ENCODE measurements at places on chromosomes 12 and 14.

DNA sequence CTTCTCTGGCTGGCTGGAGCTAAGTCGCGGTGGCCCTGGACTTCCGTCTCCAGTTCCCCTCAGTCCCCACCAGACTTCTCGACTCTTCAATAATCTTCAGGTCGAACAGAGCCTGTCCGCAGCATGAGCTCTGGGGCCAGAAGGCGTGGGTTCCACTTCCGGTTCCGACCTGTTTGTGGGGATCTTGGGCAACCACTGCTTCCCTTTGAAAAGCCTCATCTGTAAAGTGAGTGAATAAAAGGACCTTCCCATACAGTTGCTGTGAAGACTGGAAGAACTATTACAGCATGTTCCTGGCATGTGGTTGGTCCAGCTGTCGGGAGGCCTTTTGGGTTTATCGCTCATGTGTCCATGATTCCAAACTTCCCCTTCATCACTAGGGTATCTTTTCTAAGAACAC is 19.4 kb downstream of the ADGRD1 start:
- DNase-seq, result no peak

GRCh38 chr12:119659289-119659897 is 8.5 kb upstream of the PRKAB1 start:
- DNase-seq, result no peak

DNA sequence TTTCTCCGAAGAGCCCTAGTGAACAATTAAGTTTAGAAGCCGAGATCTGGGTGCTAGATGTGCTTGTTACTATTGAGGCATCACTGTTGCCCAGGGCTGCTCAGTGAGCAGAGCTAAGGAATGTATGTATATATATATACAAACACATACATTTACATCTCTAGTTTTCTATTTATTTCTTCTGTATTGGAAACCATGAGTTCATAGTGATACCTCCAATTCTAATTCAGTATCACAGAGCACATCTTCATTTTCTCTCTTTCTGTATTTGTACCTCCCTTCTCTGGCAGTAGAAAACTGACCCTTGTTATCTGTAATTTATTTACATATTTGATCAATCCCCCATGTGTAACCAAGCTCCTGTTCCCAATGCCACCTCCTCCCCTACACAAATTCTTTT is 40.7 kb upstream of the FUT8 start:
- DNase-seq, result no peak

GRCh38 chr14:21070083-21070609 is at the start of gene ARHGEF40:
Gene ARHGEF40, plus strand, starts transcription at chr14:21070304. Its CDS starts 93 bp downstream, at chr14:21070397.
- DNase-seq, result no peak

GRCh38 chr12:71499834-71500233 is 60.2 kb downstream of the LGR5 start:
- DNase-seq, result no peak

GRCh38 chr12:119990382-119990874 is 1.4 kb downstream of the BICDL1 start:
- no peak for DNase-seq

DNA sequence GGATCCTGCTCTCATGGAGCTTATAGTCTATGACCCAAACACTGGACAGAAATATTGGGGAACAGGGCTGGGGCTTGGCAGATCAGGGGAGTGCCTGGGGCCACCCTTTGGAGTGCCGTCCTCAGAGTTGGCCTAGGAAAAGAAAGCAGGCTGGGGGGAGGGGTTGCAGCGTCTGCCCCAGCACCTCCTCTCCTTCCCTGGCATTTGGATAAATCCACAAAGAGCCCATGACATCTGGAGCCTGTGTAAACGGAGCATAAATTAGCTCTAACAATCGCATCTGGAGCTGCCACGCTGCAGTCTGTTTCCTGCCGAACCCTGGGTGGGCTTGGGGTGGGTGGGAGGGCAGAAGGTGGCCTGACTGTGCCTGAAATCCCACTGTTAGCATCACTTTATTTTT is 63.8 kb downstream of the MVK start:
- DNase-seq, result no peak

- no peak for DNase-seq
These were observed 229.3 kb downstream of the PCNX1 start for GRCh38 chr14:71136386-71137060.

- no peak for DNase-seq
These were observed 13.6 kb downstream of the PAH start for GRCh38 chr12:102903337-102904007.

- DNase-seq, result no peak
These were observed 401.4 kb downstream of the RPL10L start for GRCh38 chr14:46250113-46250703.

GRCh38 chr12:124130691-124131591 is 157.9 kb downstream of the ZNF664 start:
- no peak for DNase-seq

DNA sequence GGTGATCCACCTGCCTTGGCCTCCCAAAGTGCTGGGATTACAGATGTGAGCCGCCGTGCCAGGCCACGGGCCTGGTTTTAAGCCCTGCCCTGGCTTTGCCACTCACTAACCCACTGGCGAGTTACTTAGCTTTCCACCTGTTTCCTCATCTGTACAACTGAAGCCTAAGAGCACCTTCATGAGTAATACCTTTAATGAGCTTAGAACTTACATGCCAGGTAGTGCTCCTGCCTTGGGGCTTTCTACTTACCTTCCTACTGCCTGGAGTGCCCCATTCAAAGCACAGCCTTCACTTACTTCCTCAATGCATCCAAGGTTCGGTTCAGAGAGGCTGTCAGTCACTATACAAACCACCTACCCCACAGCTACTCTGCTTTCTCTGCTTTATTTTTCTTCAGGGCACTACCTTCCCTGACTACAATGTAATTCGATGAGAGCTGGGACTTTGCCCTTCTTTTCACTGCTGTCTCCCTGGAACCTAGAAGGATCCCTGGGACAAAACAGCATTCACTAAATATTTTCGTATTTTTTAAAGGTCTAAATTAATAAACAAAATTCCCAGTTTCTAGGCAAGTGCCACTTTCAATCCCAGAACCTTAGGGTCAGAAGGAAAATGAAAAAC is 13.8 kb downstream of the ZCCHC8 start:
- no peak for DNase-seq

GRCh38 chr12:28814246-28814645 is 334.8 kb upstream of the FAR2 start:
- DNase-seq, result no peak

DNA sequence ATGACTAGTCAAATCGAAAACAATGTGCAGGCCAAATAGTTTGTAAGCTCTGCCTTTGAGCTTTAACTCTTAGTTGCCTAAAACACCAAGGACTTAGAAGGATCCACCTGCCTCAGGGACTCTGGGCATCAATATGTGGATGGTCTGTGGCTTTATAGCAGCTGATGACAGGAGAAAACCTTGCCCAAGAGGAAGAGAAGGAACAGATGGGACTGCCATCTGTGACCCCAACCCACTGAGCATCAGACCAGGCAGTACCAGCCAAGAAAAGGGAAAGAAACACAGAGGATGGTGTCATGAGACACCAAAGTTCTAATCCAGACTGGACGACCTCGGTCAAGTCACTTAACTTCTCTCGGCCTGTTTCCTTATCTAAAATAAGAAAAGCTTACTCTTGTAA is 12.7 kb downstream of the TGFB3 start:
- DNase-seq, result no peak
